Spleen (tissue), 13 donors: ENCODE measurements at places on chromosomes 2 and 18. TPM values are rescaled to one million over a fixed set of nuclear protein-coding genes. Genes with fewer than 3 reads are reported as not detected.
A peak's percentile ranks its signal among the peaks of the same experiment; 100 is the strongest.

DNA sequence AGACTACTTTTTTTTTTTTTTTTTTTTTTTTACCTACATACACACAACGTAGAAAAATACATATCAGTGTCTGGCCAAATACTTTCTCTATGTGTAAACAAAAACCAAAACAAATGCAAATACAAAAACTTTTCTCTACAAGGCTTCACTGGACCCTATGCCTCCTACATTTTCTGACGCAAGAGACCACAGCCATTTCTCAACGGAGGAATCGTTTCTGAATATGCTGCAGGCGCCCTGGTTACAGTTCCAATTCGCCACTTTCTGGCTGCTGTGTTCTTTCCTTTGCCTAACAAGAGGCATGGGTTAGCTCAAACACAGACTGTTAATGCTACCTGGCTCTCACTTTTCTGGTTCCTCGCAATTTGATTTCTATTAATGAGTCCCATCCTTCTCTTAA lies 96.4 kb downstream of the EPB41L3 start:
- no peak for DNase-seq

GRCh38 chr2:208195531-208195930 lies 5.7 kb upstream of the C2orf80 start:
- DNase-seq = no peak

DNA sequence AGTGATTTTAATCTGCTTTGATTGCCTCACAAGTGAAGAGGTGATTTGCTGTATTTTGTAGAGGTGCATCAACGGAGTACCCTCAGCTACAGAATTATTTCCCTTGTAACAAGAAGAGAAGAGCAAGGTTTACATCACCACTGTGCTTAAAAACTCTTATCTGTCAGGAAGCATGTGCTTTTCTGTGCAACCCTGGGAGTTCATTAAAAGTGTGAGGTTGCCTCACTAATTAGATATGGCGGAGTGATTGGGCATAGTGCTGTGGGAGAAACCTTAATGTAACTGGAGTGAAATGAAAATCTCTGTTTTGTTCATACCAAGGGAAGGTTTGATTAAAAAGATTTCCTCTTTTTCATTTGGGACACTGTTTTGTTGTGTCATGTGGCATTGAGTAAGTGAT lies 544.7 kb downstream of the PARD3B start:
- DNase-seq = no peak

The PDE11A gene
- 0.13 TPM for polyA plus RNA-seq

- no peak for DNase-seq
These were observed 95.3 kb upstream of the GLS start for GRCh38 chr2:190785334-190785733.

GRCh38 chr2:62136956-62137830 lies 58.7 kb upstream of the B3GNT2 start:
- DNase-seq = no peak

The SYT4 gene
- polyA plus RNA-seq = not detected

- DNase-seq = no peak
These were observed 254.2 kb downstream of the MYCN start for GRCh38 chr2:16194530-16194929.

- no peak for DNase-seq
These were observed 233.7 kb upstream of the CWC22 start for GRCh38 chr2:180240774-180241173.

The MYO7B gene
- 165 TPM for polyA plus RNA-seq

The ZBTB7C gene
- polyA plus RNA-seq = 1.00 TPM

DNA sequence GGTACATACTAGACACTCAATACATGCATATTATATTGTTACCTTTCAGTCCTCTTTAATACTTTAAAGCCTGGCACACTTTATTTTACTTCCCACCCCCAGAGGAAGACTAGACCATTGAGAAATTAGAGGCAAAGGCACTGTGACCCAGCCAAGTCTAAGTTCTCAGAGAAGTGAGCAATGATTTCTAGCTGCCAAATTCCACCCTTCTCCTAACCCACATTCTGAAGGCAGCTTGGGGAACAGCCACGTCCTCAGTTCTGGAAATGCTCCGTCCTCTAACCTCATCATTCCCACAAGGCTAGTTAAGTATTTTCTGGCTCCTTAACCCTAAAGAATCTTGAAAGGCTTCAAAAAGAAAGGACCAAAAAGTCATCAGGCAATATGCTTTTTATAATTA lies 86.6 kb downstream of the COL5A2 start:
- DNase-seq = no peak

DNA sequence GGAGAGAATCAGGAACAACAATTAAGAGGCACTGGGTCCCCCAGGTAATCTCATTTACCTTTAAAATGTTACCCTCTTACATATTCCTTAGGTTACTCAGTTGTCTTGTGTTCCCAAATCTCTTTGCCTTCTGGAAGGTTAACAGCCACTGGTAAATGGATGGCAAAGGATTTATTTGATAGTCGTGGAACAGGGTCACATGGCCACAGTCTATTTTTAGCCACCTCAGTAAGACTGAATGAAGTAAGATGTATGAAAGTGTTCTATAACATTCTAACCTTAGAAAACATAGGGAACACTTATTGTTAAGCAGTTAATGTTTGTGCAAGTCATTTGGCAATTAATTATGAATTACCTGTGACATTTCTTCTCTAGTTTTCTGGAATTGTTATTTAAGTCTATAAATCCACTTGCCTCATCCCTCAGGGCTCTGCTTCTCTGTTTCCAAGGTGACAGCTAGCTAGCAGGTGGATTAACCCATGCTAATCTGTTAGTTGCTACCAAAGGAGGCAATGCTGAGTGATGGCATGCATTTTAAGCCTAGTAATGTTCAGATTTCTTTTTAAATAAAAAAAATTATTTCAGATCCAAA lies 211.0 kb downstream of the PIK3C3 start:
- no peak for DNase-seq

The RASGRP3 gene
- polyA plus RNA-seq = 13.2 TPM

- no peak for DNase-seq
These were observed 3.7 kb downstream of the PLEK start for GRCh38 chr2:68368654-68369336.

DNA sequence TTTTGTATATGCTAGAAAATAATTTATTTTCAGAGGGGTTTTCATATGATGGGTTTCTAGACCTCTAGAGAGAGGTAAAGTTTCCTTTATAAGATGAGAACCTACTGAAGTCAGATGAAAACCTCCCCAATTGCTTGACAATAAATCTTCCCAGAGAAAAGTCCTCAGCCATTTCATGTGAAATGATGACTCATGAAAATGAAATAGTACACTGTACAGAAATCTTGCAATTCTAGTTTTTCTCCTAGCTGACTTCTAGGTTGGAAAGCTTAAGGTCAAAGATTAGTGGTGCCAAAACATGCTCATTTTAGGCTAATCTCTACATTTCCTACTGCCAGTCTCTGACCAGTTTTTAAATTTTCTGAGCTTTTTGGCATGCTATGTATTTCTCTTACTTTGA lies 826.5 kb upstream of the FSHR start:
- DNase-seq = no peak

GRCh38 chr2:226325526-226325925 lies 474.1 kb downstream of the IRS1 start:
- DNase-seq = no peak

DNA sequence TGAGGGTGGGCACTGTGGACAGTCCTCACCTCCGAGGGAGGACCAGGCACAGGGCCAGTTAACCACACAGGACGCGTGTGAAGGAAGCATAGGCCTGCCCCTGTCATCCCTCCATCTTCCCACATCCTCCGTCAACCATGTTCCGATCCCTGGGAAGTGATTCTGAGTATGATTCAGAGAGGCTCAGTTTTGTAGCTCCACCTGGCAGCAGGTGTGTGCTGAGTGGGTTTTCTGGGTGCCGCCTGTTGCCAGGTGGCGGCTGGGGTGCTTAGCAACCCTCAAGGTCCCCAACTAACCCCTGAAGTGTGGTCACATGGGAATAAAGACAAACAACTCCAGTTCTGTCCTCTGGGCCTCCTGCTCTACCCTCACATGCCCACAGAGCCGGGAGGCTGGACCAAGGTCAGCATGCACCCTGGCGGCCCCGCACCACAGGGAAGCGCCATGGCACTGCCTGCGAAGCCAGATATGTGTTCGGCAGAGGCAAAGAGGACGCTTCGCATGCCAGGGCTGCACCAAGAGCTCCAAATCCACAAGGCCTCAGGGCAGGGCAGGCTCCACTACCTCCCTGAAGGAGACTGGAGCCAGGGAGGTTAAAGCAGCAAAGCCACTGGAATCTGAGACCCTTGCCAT lies 60.0 kb downstream of the ADCY3 start:
- DNase-seq = peak; percentile 54

The TGOLN2 gene
- polyA plus RNA-seq = 14.8 TPM

The CAPN14 gene
- 0.64 TPM for polyA plus RNA-seq

The IL36RN gene
- polyA plus RNA-seq = not detected

- no peak for DNase-seq
These were observed 758 bp downstream of the CFAP221 start for GRCh38 chr2:119544939-119545475.

GRCh38 chr2:95275151-95275515 lies 884 bp downstream of the PROM2 start:
- peak; percentile 68 for DNase-seq

DNA sequence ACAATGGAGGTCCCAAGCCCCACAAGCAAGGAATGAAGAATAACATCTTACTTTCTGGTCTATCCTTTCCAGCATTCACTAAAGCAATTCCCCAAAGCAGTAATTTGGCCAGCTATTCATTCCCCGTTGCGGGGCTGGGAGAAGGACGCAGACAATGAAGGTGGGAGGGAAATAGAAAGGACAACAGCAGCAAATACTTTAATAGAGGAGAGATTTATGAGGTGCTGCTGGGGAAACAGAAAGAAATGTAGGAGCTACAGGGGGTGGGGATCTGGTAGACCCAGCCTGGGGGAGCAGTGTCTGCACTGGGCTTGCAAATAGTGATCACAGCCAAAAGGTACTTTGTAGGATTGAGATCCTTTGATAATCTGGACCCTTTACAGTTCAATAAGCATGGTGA lies 13.9 kb upstream of the ATL2 start:
- DNase-seq = no peak

- DNase-seq = no peak
These were observed 54.2 kb downstream of the ROCK2 start for GRCh38 chr2:11290211-11290610.

The CCDC148 gene
- polyA plus RNA-seq = 0.16 TPM

DNA sequence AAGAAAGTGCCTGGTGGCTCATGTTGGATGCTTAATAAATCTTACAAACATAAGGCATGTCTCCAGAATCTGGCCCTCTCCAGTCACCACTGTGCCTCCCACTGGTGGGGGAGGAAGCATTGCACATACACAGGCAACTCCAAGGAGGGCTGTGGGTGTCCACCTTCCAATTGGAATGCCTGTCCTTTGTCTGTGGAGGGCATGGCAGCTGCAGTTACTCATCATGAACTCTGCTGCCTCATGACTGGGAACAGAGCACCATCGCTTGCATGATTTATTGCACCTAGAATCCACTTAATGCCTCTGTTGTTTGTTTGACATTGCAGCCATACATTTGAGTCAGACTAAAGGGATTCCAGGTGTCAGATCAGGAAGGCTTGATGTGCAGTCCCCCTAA lies 278.9 kb downstream of the PRKCE start:
- DNase-seq = no peak

GRCh38 chr2:158217593-158217992 lies 115.9 kb downstream of the UPP2 start:
- no peak for DNase-seq

DNA sequence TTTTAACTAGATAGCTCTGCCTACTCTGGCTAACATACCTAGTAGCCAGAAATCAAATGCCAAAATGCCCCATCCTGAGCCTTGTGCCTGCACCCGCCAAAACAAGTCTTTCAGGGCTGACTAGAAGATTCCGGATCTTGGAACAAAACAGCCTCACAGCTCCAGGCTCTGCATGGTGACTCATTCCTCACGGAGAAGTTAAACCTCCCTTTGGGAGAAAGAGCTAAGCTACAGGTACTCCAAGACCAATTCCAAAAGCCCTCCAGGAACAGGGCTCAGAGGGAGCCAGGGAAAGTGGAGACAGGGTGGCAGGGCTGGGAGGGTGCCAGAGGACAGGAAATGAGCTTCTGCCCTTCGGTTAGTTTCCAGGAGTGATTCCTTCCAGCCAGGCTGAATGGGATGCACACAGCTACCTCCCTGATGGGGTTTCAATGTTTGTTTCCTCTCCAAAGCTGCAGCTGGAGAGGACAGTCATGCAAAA lies 295.6 kb downstream of the TNS1 start:
- DNase-seq = no peak
